ENCODE measurements at places on chromosomes 13 and 19. TPM values are rescaled to one million over a fixed set of nuclear protein-coding genes. Genes with fewer than 3 reads are reported as not detected.

Gene GARIN5A
- total RNA-seq: 2.2 TPM

Gene RUBCNL
- 0.12 TPM for total RNA-seq

Gene TMEM150B
- total RNA-seq: not detected

Gene BCL2L12
- total RNA-seq: 66.4 TPM

Gene SHC2
- total RNA-seq: 0.60 TPM

Gene SLC35E1
- total RNA-seq: 19.3 TPM

Gene PPM1N
- total RNA-seq: 8.1 TPM

Gene ZNF490
- total RNA-seq: 0.89 TPM

All from A549 treated with Mapracorat at 1 μM for 4 hours (cell line).